ENCODE measurements at places on chromosomes 1 and 21.

GRCh38 chr1:24984800-24985522, 54.9 kb upstream of the RUNX3 start:
- DNase-seq, result no peak

- no peak for DNase-seq
These were observed 3.3 kb upstream of the SNRPE start for GRCh38 chr1:203858055-203858454.

- no peak for DNase-seq
These were observed 18.0 kb downstream of the KLHL12 start for GRCh38 chr1:202908998-202909397.

DNA sequence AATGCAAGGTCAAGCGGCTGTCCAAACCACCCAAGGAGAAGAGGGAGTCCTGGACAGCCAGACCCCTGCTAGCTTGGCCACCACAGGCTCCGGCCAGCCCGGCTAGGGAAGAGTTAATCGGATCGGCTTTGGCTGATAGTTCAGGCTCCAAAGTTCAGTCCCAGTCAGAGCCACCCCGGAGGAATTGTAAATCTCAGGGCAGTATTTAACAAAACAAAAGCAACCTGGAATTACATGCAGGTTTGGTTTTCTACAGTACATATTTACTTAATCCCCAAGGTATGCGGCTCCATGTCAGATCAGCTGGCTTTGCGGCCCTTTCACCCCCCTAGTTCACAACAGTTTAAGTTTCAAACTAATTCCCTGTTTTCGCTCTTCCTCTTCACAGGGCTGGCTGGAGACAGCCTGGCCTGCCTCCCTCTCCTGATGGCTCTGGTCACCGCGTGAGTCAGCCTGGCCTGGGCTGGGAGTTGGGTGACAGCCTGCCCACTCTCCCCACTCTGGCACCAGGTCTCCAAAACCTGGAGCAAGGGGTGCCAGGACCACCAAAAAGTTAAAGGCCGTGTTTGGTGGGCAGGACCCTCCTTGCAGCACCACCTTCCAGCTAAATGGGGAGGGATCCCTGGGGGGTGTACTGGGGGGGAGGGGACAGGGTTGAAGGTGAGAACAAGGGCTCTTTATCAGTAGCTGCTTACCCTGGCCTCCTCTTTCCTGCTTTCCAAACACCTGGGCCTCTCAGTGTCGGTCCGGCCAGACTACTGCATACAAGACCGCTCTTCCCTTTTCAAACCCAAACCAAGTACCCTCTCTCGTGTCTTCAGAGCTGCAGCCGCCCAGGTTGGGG, 1.9 kb downstream of the DHRS3 start:
- no peak for DNase-seq

DNA sequence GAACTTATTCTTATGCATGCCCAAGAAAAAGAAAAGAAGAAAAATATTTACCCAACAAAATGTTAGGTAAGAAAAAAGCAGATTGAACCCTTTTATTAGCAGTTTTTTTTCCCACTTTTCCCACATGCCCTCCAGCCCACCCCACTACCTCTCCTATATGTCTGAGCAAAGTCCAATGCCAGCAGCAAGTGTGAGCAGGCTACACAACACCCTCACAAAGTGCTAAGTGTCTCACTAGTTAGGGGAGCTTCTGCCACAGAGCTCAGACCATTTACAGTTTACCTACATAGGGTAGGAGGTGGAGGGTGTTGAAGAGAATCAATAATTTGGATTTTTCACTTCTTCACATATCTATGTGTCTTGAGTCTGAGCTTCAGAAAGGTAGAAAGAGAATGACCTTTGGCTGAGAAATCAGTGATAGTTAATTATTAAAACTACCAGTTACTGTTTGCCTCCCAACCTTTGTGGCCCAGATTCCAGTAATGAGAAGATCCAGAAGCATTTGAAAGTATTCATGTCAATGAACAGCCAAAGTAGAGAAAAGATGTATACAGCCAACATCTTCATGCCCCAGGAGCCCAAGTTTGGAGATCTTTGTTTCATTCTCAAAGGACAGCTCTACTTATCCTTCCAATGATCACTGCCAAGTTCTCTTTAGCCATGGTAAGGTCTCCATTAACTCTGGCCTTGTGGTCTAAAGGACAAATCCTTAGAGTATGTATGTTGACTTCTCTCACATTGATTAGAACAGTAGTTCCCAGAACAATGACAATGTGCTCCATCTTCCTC, 26.2 kb downstream of the OR10J5 start:
- no peak for DNase-seq

DNA sequence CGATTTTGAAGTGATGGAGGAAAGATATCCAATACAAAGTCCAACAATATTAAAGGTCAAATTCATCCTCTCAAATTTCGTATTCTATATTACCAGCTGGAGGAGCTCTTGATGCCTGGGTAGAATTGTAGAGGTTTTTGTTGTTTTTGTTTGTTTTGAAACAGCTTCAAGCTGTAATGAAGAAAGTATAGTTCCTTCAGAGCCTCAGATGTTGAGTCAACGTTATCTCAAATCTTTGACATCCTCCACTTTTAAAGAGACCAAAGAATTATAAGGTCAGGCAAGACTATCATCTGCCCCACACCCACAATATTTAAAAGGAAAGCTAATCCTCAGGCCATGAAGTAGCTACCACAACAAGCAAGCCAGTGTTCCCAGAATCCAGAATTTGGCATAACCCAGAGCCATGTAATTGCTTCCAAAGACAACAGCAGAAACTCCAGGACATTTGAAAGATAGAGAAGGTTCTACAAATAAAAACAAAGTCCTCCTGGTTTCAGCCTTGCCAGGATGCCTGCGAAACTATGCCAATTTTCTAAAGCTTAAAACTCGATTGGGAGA, 24.9 kb downstream of the VAV3 start:
- DNase-seq, result no peak

DNA sequence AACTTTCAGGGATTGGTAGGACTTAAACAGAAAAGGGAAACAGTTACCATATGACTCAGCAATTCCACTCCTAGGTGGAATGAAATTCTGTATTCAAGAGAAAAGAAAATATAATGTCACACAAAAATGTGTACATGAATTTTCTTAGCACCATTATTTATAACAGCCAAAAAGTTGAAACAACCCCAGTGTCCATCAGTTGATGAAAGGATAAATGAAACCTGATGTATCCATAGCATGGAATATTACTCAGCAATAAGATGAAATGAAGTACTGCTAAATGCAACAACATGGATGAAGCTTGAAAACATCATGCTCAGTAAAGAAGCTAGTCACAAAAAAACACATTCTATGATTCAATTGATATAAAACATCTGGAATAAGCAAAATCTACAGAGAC, 15.5 kb downstream of the EEIG2 start:
- no peak for DNase-seq

DNA sequence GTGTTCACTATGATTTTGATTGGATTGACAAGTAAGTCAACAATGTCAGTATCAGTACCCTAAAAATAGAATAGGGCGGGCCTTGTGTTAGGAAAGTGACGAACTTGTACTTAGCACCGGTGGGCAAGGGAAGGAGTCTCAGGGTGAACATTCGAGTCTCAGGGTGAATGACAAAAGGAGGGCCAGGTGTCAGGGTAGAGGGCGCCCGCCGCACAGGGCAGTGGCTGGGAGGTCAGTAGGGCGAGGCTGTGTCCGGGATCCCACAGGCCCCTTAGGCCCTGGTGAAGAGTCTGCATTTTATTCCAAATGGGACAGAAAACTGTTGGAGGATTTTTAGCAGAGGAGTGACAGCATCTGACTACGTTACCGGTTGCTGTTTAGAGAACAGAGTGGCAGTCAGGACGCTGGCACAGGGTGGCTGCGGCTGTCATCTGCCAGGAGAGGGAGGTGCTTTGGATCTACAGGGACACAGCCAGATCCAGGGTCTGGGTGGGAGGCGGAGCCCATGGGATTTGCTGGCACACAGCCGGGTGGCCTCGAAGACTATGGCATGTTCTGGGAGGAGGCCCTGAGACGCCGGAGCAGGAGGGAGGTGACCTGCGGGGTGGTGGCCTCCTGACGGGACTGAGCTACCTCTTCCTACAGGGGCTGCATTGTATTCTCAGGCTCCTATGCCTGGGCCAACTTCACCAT, 11.0 kb downstream of the AGTRAP start:
- no peak for DNase-seq

- DNase-seq, result no peak
These were observed 2.9 kb downstream of the FYB2 start for GRCh38 chr1:56816264-56816663.

GRCh38 chr1:43021547-43022474, 63.1 kb upstream of the SLC2A1 start:
- no peak for DNase-seq

DNA sequence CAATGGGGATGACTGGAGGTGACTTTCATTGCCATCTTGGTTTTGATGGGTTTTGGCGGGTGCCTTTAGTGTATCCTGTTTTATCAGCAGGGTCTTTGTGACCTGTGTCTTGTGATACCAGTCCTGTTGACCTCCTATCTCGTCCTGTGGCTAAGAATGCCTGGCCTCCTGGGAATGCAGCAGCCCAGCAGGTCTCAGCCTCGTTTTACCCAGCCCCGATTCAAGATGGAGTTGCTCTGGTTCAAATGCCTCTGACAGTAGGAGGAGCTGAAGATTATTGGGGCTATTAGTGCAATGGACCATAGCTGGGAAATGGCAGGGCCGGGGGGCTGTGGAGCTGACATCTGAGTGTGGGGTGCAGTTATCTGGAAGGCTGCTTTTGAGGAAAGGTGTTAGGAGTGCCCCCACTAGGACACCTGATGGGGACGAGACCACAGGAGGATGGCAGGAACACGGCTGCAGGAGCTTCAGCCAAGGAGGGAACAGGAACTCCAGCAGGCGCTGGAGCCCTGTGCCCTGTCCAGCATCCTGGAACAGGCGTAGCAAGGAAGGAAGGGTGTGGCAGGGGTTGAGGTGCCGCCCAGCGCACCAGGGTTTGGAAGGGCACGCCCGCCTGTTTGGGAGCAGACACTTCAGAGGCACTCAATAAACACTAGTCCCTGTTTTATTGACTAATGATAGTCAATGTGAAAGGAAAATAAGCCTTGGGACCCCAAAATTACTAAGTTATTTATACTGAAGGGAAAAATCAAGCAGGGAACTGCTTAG, 15.3 kb upstream of the AGPAT3 start:
- DNase-seq, result no peak

GRCh38 chr1:52659851-52660596, 27.1 kb downstream of the SHISAL2A start:
- no peak for DNase-seq

DNA sequence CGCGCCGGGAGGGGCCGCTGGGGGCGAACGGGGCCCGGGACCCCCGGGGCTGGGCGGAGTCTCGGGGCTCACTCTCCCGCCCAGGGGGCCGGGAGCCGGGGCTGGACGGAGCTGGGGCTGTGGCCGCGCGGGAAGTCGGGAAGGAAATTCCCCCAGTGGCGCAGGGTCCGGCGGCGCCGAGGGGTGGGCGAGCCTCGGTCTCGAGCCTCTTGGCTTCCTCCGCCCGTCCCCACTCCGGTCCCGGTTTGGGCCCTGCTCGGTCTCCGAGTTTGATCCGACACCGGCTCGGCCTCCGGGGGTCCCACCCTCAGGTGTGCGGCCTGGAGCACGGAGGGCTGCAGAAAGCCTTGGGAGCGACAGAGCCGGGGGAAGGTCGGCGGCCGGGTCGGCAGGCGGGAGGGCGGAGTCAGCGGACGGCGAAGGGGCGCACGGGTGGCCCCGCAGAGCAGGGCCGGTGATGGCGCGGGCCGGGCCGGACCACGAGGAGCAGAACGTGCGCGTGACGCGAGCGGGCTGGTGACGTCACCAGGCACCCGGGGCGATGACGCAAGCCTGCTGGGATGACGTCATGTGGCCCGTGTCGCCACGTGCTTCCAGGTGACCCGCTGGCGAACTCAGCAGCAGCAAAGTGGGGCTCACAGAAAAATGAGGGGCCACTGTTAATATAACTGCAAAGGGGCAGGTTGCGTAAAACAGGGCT, 610 bp upstream of the HES4 start:
- peak; percentile 82 for DNase-seq

GRCh38 chr1:39977202-39977601, 22.3 kb downstream of the MFSD2A start:
- DNase-seq, result no peak

DNA sequence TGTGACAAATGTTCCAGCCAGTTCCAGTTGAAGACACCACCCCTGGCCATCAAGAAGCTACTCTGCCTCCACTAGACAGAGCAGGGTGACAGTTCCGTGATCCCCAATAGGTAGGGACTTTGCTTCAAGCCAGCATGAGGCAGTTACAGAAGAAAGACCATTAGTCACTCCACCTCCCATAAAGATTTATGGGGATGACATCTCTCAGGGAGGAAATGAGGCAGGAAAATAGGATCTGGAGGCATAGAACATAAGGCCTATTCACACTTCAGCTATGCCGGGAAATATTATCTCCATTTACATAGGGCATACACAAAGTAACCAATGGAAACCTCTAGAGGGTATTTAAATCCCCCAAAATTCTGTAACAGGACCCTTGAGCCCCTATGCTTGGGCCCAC, 3.5 kb upstream of the GBP7 start:
- DNase-seq, result no peak

DNA sequence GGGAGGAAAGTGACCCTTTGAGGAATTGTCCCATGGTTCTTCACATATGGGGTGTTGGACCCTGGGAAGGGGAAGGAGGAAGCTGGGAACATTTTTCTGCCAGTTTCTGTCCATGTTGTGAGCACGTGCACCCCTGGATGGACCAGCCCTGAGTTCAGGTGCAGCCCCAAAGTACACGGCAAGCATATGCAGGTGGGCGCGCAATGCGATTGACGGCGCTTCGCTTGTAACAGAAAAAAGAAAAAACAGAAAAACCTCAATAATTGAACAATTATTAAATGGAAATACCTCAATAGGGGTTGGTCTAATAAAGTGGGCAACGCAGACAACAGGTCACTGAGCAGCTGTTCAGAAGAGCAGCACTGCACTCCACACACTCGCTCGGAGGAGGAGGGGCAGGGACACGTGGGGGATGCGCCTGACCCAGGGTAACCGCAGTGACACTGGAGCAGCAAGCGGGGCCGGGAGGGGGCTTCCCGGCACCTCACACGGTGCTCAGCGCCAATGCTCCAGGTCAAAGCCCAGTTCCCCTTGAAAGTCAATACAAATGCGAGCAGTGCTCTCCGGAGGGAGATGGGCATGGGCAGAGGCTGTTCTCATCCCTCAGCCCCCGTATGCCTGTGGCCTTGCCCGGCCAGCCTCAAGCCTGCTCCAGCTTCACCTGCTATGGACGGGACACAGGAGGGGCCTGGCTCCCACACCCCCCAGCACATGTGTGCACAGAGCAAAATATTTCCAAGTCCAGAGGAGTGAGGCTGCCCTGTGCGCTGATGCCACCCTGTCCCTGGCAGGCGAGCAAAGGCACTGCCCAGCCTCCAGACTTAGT, 6.6 kb upstream of the ACTRT2 start:
- DNase-seq, result no peak
